Omental fat pad (tissue), 4 donors: ENCODE measurements at places on chromosomes 12 and 14. TPM values are rescaled to one million over a fixed set of nuclear protein-coding genes. Genes with fewer than 3 reads are reported as not detected.

Gene CCDC38
- not detected for total RNA-seq

- DNase-seq: no peak
Observed at GRCh38 chr12:39807043-39807442, 187.4 kb upstream of the ABCD2 start.

Gene AMHR2
- total RNA-seq: not detected

DNA sequence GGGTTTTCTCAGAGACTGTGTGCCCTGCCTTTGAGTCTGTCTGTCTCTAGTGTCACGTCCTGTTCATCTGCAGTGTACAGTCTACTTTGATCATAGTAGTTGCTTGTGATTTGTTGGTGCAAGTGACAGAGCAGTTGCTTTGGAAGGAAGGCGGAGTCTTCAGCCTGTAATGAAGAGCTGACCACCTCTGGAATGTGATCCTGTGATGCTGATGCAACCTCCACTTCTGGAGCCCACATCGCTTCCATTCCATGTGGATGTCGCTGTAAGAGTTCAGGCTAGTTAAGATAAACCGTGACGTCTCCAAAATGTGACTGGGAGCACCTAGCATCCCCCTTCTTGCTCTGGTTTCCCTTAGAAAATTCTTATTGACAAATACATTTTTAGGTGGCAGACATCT, 51.8 kb downstream of the PELI2 start:
- DNase-seq: no peak

Gene RD3L
- total RNA-seq: not detected

GRCh38 chr12:62260733-62261683, 804 bp downstream of the USP15 start:
- DNase-seq: no peak

Gene GZMB
- total RNA-seq: 1.7 TPM

- DNase-seq: no peak
Observed at GRCh38 chr12:32365473-32366064, 33.8 kb upstream of the FGD4 start.

Gene FAM186B
- total RNA-seq: 0.25 TPM

DNA sequence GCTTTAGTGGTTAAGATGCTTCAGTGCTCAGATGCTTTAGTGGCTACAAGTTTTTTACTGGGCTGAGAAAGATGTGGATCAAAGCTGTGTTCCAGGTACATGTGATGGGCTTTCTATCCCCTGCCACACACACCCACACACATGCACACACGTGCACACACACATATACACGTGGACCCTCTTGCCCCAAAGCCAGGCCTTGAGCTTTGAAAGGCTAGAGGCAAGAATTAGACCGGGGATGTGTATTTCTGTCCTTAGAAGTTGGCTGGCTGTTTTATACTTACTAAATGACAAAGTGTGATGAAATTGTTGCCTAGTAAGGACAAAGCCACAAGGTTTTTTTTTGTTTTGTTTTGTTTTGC, 376.5 kb downstream of the C12orf75 start:
- no peak for DNase-seq

GRCh38 chr12:5694759-5695409, 250.2 kb downstream of the ANO2 start:
- no peak for DNase-seq

Gene TAS2R50
- 12.1 TPM for total RNA-seq

- DNase-seq: no peak
Observed at GRCh38 chr12:70400124-70400523, 34.0 kb downstream of the KCNMB4 start.

- no peak for DNase-seq
Observed at GRCh38 chr12:48773686-48774085, 15.2 kb downstream of the ADCY6 start.

- DNase-seq: no peak
Observed at GRCh38 chr14:30725763-30726162, 103.6 kb downstream of the SCFD1 start.

DNA sequence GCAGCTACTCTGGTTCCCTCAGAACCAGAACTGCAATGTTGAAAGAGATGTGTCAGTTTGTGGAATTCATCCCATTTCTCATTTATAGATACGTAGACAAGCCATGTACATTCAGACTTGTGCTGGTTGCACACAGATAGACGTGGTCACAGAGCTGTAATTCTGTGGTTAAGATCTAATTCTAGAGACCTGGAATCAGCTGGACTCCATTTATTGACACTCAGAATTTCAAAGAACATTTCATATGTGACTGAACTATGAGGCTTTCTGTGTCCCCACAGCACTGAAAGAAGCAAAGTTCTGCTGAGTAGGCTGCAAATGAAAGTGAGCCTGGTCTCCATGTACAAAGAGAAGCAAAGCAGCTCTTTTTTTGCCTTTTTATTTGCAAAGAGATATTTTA, 220.2 kb upstream of the NAV3 start:
- no peak for DNase-seq

Gene SDR9C7
- total RNA-seq: not detected

DNA sequence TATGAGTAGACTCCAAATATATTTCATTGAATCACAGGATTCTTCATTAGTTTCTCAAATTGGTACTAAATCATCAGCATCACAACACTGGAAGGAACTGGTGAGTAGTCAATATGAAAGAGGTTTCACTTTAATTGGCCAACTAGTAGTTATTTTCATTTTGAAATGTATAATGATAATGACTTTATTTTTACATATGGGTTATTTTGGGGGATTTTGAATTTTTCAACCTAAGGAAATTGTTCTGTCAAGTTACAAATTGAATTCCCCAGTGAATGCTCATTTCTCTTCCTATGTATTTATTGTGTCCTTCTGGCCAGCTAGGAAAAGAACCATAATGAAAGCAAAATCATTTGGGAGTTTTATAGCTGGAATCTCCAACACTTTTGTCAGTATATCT, 174.2 kb upstream of the ATP2B1 start:
- DNase-seq: no peak

GRCh38 chr14:33810308-33810707, 140.6 kb downstream of the EGLN3 start:
- DNase-seq: no peak

- DNase-seq: no peak
Observed at GRCh38 chr14:65184032-65184764, 81.9 kb upstream of the MAX start.

DNA sequence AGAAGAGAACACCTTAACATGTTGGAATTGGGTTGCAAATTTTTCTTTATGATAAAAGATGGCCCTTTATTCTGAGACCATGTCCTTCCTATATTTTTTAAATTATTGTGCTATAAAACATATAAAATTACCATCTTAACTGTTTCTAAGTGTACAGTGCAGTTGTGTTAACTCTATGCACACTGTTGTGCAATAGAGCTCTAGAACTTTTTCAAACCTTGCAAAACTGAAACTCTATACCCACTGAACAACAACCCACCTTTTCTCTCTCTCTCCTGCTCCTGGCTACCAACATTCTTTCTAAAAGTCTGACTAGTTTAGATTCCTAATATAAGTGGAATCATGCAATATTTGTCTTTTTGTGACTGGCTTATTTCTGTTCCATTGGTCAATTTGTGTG, 7.8 kb upstream of the CPM start:
- DNase-seq: no peak

DNA sequence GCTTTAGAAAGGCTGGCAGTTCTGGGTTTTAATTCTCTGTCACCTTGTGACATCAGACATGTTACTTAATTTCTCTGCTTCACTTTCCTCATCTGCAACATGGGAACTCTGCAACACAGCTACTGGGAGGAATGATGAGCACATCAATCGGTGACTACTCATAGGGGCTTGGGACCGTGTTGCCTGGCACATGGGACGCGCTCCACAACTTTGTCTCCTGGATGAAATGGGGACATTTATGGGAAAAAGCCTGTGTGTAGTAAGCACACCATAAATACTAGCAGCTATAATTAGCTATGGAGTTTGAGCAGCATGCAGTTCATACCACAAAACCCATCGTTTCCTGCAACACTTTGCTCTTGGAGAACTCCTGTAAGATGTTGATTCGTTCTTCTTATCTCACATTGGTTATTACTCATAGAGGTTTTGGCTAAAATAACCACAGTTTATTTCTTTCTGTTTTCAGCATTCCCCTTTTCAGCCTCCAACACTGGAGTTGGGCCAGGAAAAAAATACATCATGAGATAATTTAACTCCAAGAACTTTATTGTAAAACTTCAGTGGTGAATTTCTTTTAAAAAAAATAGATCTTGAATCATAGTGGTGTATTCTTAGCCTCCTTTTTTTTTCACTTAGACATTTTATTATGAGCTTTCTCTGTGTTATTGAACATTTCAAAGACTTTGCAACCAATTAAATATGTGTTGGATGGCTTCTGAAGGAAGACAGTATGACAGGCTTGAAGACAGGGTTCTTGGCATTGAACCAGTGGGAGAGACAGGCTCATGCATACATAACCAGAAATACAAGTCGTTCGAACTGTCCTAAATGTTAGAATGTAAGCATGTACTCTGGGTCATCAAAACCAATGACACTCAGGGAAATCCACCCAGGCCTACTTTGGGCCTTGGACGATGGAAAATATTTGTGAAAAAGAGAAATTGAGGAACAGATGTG, 72.7 kb downstream of the RIN3 start:
- DNase-seq: no peak
